ENCODE measurements at places on chromosomes 13 and 19. TPM values are rescaled to one million over a fixed set of nuclear protein-coding genes. Genes with fewer than 3 reads are reported as not detected.
A peak's percentile ranks its signal among the peaks of the same experiment; 100 is the strongest.

DNA sequence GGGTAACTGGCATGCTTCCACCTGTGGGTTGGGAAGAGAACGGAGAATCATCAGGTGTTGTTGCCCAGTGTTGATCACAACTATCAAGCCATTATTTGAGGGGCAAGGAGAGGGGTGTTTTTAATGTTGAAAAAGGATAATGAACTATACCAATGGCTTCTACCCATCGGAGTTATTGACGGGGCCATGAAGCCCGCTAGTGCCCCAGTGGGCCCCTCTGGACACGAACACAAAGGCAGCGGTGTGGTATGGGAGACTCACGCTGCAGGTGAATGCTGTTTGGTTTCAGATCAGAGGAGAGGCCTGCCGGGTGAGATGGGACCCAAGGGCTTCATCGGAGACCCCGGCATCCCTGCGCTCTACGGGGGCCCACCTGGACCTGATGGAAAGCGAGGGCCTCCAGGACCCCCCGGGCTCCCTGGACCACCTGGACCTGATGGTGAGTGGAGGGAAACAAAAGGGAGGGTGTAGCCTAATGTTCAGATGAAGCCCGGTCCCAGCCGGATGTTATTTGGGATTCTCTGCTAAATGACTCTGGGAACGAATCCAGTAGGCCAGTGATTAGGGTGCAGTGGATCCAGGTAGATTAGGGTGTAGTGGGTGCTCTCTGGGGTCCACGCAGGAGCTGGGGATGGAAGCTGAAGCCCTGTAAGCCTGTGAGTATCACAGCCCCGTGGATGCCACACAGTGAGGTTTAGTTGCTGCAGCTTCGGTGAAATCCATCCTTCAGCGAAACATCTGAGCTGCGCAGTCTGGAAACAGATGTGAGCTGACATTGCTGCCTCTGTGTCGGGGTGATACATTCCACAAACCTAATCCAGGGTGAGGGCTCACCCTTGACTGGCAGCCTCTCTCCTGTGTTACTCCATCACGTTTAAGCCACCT is 111.3 kb downstream of the RAB20 start:
- no peak overlapping the region for H3K4me3 ChIP-seq
- DNase-seq = no peak
- H3K27ac ChIP-seq = no peak overlapping the region
- H3K27me3 ChIP-seq = no peaks in the 10 kb centered on the region
- no peaks in the 10 kb centered on the region for H3K4me1 ChIP-seq

DNA sequence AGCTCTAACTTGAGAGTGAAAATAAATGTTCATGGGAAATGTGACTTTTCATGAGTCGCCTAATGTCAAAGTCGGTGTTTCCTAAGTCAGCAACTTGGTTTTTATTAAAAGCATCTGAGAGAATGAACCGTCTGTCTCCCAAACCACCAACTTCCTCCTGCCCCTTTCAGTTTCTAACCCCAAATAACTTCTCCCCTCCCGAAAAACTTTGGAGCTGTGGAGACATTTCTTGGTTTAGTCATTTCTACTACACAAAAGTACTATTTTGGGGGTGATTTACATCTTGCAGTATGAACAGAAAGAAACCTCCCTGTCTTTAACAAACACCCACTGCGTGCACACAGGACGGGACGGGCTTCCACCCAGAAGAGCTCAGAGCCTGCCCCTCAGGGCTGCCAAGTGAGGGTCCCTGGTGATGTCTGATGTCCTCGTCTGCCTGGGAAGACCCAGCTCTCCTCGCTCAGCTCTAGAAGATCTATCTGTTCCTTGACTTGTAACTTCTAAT is 65.0 kb downstream of the RASA3 start:
- H3K27me3 ChIP-seq = no peaks in the 10 kb centered on the region
- H3K4me1 ChIP-seq = peaks cover 65% of the 10 kb centered on the region
- peak overlapping the region; percentile 98 for H3K27ac ChIP-seq
- no peak for DNase-seq

DNA sequence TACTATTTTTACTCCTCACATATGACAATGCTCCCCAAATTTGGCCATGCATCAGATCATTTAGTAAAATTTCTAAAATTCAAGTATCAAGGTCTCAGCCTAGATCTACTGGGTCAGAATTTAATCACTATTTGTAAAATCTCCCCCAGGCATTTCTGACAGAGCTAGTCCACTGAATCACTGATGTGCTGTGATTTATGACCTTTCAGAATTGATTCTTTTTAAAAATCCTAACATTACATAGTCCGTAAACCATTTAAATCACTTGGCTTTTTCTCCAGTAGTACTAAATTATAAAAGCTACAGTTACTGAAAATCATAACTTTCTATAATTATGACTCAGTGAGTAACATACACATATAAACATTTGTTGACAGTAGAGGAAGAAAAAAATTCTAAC is 92.8 kb upstream of the RAP2A start:
- peaks cover 12% of the 10 kb centered on the region for H3K4me1 ChIP-seq
- H3K27me3 ChIP-seq = no peaks in the 10 kb centered on the region
- H3K36me3 ChIP-seq = no peaks in the 10 kb centered on the region
- DNase-seq = no peak
- H3K4me3 ChIP-seq = no peak overlapping the region

DNA sequence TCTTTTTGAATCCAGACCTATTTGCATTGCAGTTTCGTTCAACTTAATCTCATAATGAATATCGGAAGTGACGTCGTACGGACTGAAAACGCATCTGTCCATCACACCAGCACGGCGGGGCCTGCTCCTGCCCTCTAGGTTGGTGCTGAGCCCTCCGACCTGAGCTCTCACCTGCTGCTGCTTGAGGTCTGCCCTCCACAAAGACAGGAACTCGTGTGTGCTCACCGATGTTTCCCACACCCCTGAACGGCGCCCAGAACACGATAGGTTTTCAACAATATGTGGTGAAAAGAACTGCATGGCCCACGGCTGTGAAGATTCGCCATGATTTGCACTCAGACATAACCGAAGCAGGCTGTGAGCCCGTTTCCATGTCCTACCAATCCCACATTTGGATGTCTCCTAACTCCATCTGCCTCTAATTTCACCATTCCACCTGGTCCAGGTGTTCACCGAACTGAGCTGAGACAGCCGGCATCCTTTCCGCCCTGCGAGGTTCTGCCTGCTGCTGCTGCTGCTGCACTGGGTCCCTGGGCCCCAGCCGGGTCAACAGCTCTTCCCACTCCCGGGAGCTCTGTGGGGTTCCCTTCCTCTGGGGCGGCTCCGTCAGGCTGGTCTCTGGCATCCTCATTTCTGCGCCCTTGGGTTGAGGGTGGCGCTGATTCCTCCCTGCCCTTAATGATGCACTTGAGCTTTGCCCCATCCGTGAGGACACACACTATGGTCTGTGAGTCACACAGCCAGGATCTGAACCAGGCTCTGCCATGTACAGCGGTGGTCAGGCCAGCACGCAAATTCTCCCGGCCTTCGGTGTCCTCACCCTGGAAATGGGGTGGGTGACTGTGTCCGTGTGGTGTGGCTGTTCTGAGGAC is 20.9 kb downstream of the GRTP1 start:
- H3K4me1 ChIP-seq = no peaks in the 10 kb centered on the region
- peaks cover 15% of the 10 kb centered on the region for H3K36me3 ChIP-seq

GRCh38 chr13:45332036-45332830 is 8.8 kb downstream of the TPT1 start:
- H3K36me3 ChIP-seq = peaks cover 27% of the 10 kb centered on the region
- no peak overlapping the region for H3K4me3 ChIP-seq
- no peaks in the 10 kb centered on the region for H3K27me3 ChIP-seq

DNA sequence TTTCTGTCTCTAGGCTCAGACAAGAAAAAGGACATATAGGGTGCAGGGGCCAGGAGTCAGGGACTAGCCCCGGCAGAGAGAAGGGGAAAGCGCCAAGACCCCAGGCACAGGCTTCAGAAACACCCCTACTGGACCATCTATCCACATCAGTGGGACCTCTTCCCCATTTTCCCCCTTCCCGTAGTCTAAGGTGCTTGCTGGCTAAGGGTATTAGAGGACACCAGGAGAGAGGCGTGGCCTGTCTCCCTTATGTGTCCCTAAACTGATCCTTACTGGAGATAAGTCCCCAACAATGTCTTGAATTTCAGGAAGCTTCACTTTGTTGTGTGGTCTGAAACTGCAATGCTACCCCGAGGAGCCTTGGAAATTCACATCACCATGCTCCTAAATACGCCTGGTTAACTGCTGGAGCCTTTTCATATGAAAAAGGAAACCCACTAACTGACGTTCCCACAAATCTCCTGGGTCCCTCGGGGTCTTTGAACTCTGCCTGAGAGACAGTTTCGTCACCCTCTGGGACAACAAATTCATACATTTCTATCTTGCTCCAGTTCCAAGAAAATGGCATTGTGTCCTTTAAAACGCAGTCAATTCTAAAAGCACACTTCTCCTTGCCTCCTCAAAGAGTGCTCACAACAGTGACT is 197.7 kb downstream of the COL4A1 start:
- no peak overlapping the region for H3K27ac ChIP-seq
- H3K4me3 ChIP-seq = no peak overlapping the region
- DNase-seq = no peak
- no peaks in the 10 kb centered on the region for H3K36me3 ChIP-seq

ZNF560 gene
- total RNA-seq = not detected

NKG7 gene
- 9.9 TPM for total RNA-seq

CYP4F3 gene
- total RNA-seq = 1.1 TPM

POU2F2 gene
- 1.3 TPM for total RNA-seq

MBD3L3 gene
- total RNA-seq = not detected

GRCh38 chr19:313988-314815 is 23.0 kb upstream of the PLPP2 start:
- no peak for DNase-seq
- H3K36me3 ChIP-seq = no peaks in the 10 kb centered on the region
- H3K4me1 ChIP-seq = peaks cover 7% of the 10 kb centered on the region
- H3K27me3 ChIP-seq = no peaks in the 10 kb centered on the region
- peak overlapping the region; percentile 79 for H3K27ac ChIP-seq

DNA sequence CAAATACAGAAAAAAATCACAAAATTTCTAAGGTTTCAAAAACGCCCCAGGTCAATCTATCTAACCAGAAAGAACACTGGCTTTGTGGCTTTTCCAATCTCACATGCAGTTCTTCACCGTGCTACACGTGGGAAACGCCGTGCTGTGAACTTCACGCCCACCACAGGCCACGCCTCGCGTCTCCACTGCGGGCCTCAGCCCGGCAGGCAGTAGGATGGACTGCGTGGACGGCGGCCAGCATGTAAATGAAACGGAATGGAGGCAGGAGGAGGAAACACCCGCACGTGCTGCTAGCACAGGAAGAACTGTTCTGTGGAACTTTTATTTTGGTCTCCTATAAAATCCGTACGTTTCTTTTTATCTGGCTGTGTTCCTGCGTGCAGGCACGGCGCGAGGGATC is 23.8 kb downstream of the ZNF787 start:
- no peaks in the 10 kb centered on the region for H3K27me3 ChIP-seq
- no peak for DNase-seq
- H3K27ac ChIP-seq = no peak overlapping the region
- H3K4me1 ChIP-seq = peaks cover 3% of the 10 kb centered on the region
- peaks cover 57% of the 10 kb centered on the region for H3K36me3 ChIP-seq

RFPL4A gene
- not detected for total RNA-seq

GRCh38 chr13:93316841-93317240 is 90.2 kb downstream of the GPC6 start:
- no peak for DNase-seq
- no peaks in the 10 kb centered on the region for H3K36me3 ChIP-seq

GRCh38 chr13:90623318-90624011 is 724.0 kb upstream of the MIR17HG start:
- H3K4me3 ChIP-seq = no peak overlapping the region
- no peak for DNase-seq
- H3K27ac ChIP-seq = no peak overlapping the region
- no peaks in the 10 kb centered on the region for H3K4me1 ChIP-seq
- H3K27me3 ChIP-seq = no peaks in the 10 kb centered on the region

DNA sequence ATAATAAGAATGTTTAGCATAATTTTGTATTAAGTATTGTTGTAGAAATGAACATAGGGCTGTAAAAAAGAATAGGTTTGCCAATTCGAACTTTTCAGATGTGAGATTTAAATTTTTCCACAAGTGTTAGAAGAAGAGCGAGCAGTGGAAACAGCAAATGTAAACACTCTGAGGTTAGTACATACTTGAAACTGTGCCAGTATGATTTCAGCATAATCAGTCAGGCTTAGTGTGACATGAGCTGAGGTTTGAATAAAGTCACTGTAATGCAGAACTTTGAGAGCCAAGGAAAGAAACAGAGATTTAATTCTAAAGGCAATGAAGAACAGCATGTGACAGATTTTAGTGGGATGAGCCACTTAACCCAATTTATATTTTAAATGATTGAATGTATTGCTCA is 2166.4 kb downstream of the PCDH9 start:
- H3K4me3 ChIP-seq = no peak overlapping the region
- no peak for DNase-seq
- no peaks in the 10 kb centered on the region for H3K4me1 ChIP-seq
- H3K27ac ChIP-seq = no peak overlapping the region

DNA sequence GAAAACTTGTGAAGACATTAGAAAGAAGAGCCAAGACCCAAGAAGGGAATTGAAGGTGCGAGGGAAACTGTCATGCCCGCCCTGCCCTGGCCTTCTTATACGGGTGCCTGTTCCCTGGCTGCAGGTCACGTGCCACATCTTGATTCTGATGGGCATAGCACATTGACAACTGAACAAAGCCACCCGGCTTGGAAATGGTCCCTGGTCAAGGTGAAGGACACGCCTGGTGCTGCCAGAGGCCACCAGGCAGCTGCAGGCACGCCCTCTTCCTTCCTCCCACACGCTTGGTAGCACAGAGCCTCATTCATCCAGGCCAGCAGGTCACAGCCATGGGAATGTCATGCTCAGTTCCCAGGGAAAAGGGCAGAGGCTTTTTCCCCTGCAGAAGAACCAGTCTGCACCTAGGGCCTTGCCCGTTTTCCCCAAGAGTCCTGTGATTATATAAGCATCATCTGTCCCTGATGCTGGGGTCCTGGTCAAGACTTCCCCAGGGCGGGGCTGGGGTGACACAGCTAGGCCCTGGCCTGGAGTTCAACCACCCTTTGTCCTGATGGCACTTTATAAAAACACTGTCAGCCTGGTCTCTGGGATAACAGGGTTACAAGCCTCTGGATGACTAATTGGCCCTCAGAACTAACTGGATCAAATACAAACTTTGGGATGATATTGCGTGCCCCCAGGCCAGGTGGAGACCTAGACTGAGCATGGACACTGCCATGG is 56.0 kb downstream of the CDADC1 start:
- H3K4me3 ChIP-seq = no peak overlapping the region
- DNase-seq = no peak
- no peaks in the 10 kb centered on the region for H3K27me3 ChIP-seq
- H3K27ac ChIP-seq = no peak overlapping the region
- peaks cover 16% of the 10 kb centered on the region for H3K4me1 ChIP-seq
- H3K36me3 ChIP-seq = no peaks in the 10 kb centered on the region

- H3K27me3 ChIP-seq = no peaks in the 10 kb centered on the region
- peaks cover 94% of the 10 kb centered on the region for H3K4me1 ChIP-seq
- H3K4me3 ChIP-seq = peak overlapping the region; percentile 1
- peak overlapping the region; percentile 100 for H3K27ac ChIP-seq
- peak; percentile 96 for DNase-seq
These were observed 7.1 kb upstream of the CIRBP start for GRCh38 chr19:1261798-1262622.

- DNase-seq = no peak
- H3K27ac ChIP-seq = no peak overlapping the region
- no peaks in the 10 kb centered on the region for H3K27me3 ChIP-seq
- no peaks in the 10 kb centered on the region for H3K4me1 ChIP-seq
- H3K36me3 ChIP-seq = no peaks in the 10 kb centered on the region
These were observed 161.1 kb upstream of the TMTC4 start for GRCh38 chr13:100835695-100836094.

GRCh38 chr13:76798037-76798436 is 88.2 kb downstream of the KCTD12 start:
- no peaks in the 10 kb centered on the region for H3K36me3 ChIP-seq
- no peak overlapping the region for H3K4me3 ChIP-seq
- DNase-seq = peak; percentile 61
- no peaks in the 10 kb centered on the region for H3K4me1 ChIP-seq
